ENCODE measurements at places on chromosomes 1 and 21.

DNA sequence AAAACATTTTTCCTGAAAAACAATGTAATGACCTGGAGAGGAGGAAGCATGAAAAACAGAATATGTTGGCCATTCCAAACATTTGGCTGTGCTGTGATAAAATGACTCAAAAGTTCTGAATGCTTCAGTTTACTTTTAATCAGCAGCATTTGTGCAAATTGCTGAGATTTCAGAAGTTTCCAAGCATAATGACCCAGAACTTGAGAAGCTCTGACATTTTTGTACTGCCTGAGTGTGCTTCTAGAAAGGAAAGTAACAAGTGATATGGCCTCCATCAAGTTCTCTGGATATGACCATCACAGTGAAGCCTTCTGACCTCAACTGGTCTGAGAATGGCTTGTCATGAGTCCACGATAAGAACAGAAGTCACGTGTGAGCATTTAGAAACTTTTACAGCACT lies 283.4 kb upstream of the ZRANB2 start:
- DNase-seq, result no peak

GRCh38 chr1:71850936-71851335 lies 431.4 kb downstream of the NEGR1 start:
- no peak for DNase-seq

DNA sequence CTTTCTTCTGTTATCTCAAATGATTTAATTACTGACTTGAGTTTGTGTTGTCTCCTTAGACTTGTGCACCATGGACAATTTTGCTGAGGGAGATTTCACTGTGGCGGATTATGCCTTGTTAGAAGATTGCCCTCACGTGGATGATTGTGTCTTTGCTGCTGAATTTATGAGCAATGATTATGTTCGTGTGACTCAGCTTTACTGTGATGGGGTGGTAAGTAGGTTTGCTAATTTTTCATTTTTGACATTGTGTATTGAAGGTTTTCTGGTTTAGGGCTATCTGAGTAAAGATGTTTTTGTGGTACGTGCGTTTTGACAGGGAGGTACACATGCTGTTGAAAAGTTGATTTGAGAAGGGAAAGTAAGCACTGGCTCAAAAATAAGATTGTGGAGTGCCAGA lies 14.1 kb downstream of the TTC3 start:
- DNase-seq, result no peak

GRCh38 chr1:198937231-198938031 lies 298.6 kb downstream of the PTPRC start:
- peak; percentile 80 for DNase-seq

DNA sequence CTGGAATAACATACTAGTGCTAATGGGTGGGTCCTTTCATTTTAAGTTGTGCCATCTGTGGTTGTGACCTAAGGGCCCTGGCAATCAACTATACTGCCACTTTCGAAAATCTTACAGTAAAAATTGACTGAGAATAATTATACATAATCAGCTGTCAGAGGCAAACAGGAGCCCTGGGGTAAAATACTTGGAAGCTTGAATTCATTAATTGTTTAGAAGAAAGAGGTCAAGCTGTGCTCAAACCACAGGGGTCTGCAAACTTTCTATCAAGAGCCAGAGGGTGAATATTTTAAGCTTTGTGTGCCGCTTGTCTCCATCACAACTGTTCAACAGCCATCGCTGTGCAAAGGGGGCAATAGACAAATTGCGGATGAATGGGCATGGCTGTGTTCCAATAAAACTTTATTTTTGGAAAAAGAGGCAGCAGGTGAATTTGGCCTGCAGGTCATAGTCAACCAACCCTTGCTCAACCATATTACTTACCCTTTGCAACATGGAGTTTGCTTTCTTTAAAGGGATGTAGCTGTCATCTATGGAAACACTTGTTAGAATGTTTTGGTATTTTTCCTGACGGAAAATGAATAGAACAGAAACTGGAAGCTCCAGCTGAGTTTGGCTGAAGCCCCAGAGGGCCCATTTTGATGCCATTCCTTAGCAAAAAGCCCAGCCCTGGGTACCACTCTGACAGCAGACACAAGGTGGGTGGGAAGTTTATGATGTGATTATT lies 35.7 kb upstream of the USP1 start:
- no peak for DNase-seq

DNA sequence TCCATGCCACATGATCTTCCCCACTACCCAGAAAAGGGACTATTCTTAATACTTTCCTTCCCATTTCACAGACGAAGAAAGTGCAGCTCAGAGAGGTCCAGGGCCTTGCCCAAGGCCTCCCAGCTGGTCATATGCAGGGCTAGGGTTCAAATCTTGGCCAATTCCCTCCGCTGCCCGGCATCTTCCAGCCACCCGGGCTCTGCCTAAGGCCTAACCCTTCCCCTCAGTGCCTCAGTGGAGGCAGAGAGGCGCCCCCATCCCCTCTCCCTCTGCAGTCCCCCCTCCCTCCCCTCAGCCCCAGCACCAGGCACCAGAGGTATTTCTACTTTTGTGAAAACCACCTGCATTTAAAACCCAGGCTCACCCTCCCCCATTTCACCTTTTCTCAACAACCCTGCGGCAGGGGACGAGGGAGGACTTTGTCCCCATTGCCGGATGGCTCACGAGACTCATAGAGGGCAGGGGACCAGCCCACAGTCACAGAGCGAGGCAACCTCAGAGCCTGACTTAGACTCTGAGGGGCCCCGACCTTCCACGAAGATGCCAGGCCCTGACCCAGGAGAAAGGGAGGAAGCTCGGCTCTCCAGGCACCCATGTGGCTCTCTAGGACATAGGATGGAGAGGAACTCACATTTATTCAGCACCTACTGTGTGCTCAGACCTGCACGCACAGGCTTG lies 12.3 kb downstream of the LAPTM5 start:
- DNase-seq, result no peak

Data from CD4-positive, alpha-beta T cell treated with Interferon alpha-2 for 1 hour (primary cell).